ENCODE measurements at places on chromosomes 6 and 20.

DNA sequence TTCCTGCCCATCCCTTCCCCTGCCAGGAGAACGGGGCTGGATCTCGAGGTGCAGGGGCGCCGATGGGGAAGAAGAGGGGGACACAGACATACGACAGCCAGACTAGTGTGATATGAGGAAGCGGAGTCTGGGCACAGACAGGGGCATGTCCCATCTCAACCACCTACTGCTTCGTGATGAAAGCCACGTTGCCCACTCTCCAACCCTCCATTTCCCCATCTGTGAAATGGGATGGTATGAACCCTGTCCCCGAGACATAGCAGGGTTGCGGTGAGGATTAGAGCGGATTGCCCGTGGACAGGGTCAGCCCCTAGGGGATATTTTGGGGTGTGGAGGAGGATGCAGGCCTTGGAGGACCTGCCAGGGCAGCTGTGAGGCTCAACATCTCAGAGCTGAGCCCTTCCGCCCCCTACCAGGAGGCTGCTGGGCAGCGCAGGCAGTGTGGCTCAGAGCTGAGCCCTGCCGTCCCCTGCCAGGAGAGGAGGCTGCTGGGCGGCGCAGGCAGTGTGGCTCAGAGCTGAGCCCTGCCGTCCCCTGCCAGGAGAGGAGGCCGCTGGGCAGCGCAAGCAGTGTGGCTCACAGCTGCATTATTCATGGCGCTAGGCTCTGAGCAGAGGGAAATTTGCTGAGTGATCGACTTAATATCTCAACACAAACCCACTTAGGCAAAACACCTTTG lies 71.7 kb downstream of the GRM4 start:
- no peak for DNase-seq

GRCh38 chr20:21053002-21053762 lies 53.0 kb downstream of the LINC00237 start:
- no peak for DNase-seq

- no peak for DNase-seq
Observed at GRCh38 chr20:2800521-2801285, at the start of gene CPXM1. TSS of gene CPXM1 (minus strand) at chr20:2800627. CDS start at chr20:2800572, 55 bp downstream.

DNA sequence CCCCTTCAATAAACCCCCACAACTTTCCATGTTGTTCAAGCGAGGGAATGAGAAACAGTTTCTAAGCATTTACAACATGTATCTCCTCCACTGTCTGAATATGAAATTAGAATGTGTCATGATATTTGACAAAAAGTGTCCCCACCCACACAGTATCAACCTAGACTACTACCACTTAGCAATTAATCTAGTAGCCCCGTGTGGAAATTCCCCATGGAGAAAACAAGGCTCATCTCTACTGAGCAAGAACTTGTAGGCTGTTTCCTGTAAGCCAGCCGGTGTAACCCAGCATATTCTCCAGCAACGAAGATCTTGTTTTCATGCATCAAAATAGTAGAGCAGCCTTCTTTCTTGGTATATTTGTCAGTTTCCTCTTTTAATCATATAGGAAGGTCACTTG lies 115.0 kb downstream of the IRF4 start:
- peak; percentile 78 for DNase-seq

GRCh38 chr6:97656236-97656635 lies 373.2 kb upstream of the MMS22L start:
- DNase-seq: no peak

DNA sequence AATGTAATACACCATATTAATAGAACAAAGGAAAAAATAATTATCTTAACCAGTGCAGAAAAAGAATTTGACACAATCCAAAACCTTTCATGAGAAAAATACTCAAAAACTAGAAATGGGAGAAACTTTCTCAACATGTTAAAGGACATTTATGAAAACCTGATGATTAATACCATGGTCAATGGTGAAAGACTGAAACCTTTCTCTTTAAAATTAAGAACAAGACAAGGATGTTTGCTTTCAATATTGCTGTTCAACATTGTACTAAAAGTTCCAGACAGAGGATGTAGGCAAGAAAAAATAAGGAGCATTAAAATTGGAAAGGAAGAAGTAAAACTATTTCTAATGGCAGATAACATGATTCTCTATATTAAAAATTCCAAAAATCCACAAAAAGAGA lies 981.3 kb upstream of the FLRT3 start:
- DNase-seq: no peak

GRCh38 chr20:15236812-15237211 lies 899.4 kb upstream of the FLRT3 start:
- DNase-seq: no peak

GRCh38 chr6:89272596-89272995 lies 42.5 kb downstream of the GABRR2 start:
- no peak for DNase-seq

DNA sequence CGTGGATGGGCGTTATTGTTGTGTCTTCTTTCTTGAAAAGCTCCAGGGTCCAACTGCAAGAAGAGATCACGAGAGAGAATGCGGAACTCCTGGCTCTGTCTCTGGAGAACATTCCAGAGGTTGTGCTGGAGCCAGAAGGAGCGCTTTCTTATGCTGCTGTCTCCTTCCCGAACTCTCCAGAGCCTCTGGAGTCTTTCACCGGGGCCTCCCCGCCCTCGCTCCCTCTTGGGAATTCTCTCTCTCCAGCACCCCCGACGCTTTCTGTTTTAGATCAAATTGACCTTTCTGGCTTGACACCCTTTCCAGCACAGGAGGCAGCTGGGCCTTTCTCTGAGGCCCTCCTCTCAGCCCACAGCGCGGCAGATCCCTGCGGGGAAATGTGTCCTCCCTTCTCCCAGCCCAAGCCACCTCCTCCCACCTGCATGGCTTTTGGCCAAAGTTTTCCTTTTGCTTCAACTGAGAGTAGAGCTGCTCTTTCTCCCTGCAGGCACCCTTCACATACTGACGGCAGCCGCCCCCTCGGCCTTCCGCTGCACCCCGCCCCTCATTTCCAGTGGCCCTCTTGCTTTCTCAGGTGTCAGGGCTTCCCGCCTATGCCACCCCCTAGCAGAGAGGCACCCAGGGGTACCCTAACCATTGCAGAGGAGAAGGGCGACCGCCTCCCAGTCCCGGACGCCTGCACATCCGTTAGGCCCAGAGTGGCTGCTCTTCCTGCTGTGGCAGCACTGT lies 6.6 kb upstream of the CCR6 start:
- DNase-seq: no peak
